Pancreas (tissue), 10 donors: ENCODE measurements at places on chromosomes 3 and 15. TPM values are rescaled to one million over a fixed set of nuclear protein-coding genes. Genes with fewer than 3 reads are reported as not detected.

Gene SH3GL3
- total RNA-seq: 0.87 TPM

GRCh38 chr15:39591896-39592315 lies 11.0 kb downstream of the THBS1 start:
- no peaks in the 10 kb centered on the region for H3K4me1 ChIP-seq
- no peak for DNase-seq
- no peak overlapping the region for H3K27ac ChIP-seq
- H3K4me3 ChIP-seq: no peak overlapping the region
- no peaks in the 10 kb centered on the region for H3K27me3 ChIP-seq

- no peaks in the 10 kb centered on the region for H3K27me3 ChIP-seq
- H3K36me3 ChIP-seq: peaks cover 6% of the 10 kb centered on the region
- no peak overlapping the region for H3K27ac ChIP-seq
- no peaks in the 10 kb centered on the region for H3K4me1 ChIP-seq
Measured at GRCh38 chr15:44720460-44721176, 9.3 kb downstream of the B2M start.

Gene RBP2
- not detected for total RNA-seq

DNA sequence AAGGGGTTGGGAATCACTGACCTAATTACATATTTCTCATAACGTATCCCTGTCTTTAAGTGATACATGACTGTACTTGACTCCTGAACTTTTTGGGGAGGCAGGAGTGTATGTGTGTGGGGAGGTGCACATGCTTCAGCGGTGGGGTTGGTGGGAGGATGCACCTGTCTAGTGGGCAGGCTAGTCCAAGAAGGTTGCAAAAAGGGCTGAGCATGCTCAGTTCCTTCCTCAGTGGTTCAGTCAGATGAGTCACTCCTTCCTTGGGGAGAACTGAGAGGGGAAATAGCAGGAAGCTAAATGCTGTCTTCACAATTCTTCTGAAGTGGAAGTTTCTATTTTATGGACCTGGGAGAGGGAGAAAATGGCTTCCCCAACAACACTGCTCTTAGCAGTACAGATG lies 24.6 kb upstream of the AP4E1 start:
- H3K4me3 ChIP-seq: no peak overlapping the region
- no peaks in the 10 kb centered on the region for H3K36me3 ChIP-seq
- H3K27me3 ChIP-seq: no peaks in the 10 kb centered on the region

GRCh38 chr15:64019764-64020163 lies 26.5 kb downstream of the DAPK2 start:
- H3K36me3 ChIP-seq: no peaks in the 10 kb centered on the region
- H3K4me3 ChIP-seq: no peak overlapping the region
- H3K27ac ChIP-seq: peak overlapping the region; percentile 47
- no peak for DNase-seq

Gene SLC12A1
- not detected for total RNA-seq

Gene SHC4
- 0.16 TPM for total RNA-seq

Gene RASGRP1
- 2.5 TPM for total RNA-seq

- H3K36me3 ChIP-seq: no peaks in the 10 kb centered on the region
- H3K4me1 ChIP-seq: no peaks in the 10 kb centered on the region
- peak overlapping the region; percentile 46 for H3K4me3 ChIP-seq
- peak; percentile 98 for DNase-seq
- H3K27ac ChIP-seq: peak overlapping the region; percentile 35
Measured at GRCh38 chr3:10010878-10011465, 15.3 kb upstream of the FANCD2 start.

GRCh38 chr3:153785901-153786300 lies 335.3 kb upstream of the ARHGEF26 start:
- no peaks in the 10 kb centered on the region for H3K36me3 ChIP-seq
- no peak for DNase-seq
- H3K27ac ChIP-seq: no peak overlapping the region
- H3K4me3 ChIP-seq: no peak overlapping the region

DNA sequence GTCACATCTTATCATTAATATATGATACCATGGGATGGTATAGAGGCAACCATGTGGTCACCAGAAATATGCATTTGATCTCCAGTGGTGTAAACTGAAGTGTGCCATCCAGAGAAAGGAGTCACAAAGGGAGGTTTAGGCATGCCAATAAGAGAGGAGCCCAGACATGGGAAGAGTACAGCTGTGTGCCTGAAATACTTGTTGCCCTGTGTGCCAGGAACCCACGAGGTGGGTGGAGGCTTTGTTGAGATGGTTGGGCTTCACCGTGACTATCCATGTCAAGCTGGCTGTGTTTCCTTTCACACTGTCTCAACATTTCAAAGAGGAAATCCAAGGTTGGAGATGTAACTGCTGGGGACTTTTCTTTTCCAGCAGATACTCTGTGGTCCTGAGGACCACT lies 43.5 kb downstream of the CACNA2D3 start:
- no peak overlapping the region for H3K4me3 ChIP-seq
- no peaks in the 10 kb centered on the region for H3K36me3 ChIP-seq
- no peak overlapping the region for H3K27ac ChIP-seq

DNA sequence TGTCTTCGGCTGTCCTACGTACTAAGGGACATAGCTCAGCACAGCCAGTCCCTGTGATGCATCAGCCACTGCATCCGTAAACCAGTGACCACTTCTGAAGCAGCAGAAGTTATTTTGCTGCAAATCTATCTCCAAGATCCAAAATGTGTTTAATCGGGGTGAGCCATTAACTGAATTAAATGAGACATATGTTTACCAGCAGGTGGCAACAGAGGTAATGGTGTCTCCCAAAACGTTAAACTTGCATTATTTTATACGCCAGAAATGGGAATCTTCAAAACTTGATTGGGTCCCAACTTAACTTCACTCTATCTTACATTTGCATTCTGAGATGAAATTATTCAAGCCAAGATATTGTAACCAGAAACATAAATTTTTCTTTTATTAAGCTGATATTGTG lies 75.3 kb upstream of the BOC start:
- DNase-seq: no peak
- no peaks in the 10 kb centered on the region for H3K27me3 ChIP-seq
- no peak overlapping the region for H3K27ac ChIP-seq
- no peak overlapping the region for H3K4me3 ChIP-seq
- no peaks in the 10 kb centered on the region for H3K36me3 ChIP-seq
- H3K4me1 ChIP-seq: no peaks in the 10 kb centered on the region
